CD4-positive, alpha-beta memory T cell (primary cell): ENCODE measurements at places on chromosomes 16 and 17.

DNA sequence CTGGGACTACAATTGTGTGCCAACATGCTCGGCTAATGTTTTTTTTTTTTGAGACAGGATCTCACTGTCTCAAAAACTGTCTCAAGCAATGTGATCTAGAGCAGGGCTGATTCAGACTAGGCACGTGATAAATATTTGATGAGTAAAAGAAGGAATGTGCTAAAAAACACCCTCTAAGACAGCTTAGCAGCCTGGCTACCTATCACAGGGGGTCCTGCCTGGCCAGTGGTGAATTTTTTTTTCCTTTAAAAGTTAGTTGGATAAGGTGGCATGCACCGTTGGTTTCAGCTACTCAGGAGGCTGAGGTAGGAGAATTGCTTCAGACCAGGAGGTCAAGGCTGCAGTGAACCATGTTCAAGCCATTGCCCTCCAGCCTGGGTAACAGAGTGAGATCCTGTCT is 14.8 kb upstream of the GPATCH8 start:
- no peak for DNase-seq

DNA sequence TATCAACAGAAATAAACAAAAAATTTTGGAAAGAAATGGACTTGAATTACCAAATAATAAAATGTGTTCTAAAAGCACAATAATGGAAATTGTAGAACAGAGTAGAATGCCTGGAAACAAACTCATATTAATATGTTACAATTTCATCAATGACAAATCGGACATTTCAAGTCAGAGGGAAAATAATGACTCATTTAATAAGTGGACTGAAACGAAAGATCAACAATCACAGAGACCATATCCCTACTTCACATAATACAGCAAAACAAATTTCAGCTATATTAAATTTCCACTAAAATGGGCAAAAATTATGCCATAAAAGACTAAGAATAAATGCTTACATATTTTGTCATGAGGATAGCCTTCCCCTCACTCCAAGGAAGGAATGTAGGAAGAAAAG is 25.7 kb downstream of the CDYL2 start:
- DNase-seq, result no peak

DNA sequence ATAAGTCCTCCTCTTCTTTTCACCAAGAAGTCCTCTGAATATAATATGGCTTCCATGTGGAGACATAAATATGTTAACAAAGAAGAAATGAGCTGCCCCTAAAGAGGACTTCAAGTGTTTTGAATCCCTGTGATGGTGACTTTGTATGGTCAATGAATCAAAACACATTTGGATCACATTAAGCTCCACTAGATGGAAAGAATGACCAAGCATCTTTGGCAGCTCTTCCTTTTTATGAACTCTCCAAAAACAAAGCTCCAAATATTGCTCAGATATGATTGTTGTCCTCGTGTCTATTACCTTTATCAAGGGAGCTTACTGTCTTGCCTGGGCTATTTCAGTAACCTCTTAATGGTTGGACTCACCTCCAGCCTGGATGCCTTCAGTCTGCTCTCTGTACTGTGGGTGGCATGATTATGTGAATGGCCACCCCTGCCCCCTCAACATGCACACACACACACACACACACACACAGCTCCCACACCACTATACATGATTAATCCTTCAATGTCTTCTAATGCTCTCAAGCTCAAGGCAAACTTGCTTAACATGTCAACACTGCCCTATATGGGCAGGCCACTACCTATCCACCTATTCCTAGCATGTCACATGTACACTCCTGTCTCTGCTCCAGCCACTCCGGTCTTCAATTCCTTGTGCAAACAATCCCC is 346.6 kb upstream of the SALL1 start:
- DNase-seq, result no peak

DNA sequence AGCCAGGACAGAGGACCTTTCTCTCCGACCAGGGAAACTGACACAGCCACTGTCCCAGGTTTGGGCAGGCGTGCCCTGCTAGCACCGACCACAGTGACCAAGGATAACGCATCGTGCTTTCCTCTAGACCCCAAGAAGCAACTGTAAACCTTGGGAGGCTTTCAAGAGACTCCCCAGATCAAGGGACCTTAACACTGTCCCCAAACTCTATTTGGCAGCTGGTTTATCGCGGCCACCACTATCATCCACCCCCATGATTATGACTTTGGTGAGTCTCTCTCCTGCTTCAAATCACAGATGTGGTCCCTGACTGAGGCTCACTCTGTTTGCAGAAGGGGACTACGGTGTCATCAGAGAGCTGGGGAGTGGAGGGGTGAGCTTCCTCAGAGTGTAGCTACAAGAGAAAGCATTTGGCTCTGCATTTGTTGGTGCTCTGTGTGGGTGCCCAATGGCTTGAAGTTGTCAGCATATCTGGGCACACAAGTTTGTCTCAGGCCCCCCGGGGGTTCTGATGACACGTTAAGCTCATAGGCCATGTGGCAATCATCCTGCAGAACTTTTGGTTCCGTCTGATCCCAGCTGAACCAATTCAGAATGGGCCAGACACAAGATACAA is 408.0 kb downstream of the SLC39A11 start:
- DNase-seq, result no peak

DNA sequence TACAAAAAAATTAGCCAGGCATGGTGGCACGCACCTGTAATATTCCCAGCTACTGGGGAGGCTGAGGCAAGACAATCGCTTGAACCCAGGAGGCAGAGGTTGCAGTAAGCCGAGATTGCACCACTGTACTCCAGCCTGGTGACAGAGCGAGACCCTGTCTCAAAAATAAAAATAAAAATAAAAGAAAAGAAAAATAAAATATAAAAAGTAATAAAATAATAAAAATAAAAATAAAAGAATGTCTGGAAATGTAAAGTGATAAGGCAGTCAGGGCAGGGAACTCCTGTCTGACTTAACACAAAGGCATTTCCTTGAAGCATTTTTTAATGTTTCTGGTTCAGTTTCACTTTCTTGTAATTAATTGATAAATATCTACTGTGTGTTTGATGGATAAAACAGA is 34.7 kb upstream of the DNAJA2 start:
- DNase-seq, result no peak

GRCh38 chr16:29975134-29975538 is 1.5 kb downstream of the TAOK2 start:
- DNase-seq, result no peak

- no peak for DNase-seq
Observed at GRCh38 chr17:48293319-48294019, 136.5 kb downstream of the SKAP1 start.

GRCh38 chr17:77829843-77830799 is 128.4 kb upstream of the TNRC6C start:
- no peak for DNase-seq

DNA sequence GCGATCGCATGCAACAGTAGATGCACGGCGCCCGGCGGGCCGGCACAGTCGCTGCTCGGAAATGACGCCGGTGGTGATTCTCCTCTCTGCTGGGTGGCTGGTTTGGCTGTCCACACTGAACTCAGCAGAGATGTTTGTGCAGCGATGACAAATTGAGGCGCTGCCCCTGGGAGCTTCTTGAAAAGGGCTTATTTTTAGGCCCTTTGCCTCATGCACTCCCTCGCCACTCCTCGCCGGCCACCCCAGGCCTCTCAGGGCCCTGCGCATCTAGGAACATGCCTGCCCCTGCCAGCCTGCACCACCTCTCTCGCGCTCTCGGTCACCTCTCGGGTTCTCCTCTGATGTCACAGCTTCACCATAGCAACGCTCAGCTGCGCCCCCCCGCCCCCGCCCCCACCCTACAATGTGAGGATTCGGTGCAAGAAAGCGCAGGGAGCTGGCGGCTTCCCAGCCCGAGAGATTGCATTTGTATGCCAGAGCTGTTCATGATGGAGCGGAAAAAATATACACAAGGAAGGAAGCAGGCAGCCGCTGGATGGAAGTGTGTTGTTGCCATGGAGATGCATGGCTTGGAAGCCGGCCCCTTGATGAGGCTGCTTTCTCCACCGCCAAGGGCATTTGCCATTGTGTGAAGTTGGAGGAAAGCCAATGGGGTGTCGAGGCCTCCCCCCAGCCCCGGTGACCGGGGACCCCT is 81.3 kb upstream of the PLCG2 start:
- no peak for DNase-seq

DNA sequence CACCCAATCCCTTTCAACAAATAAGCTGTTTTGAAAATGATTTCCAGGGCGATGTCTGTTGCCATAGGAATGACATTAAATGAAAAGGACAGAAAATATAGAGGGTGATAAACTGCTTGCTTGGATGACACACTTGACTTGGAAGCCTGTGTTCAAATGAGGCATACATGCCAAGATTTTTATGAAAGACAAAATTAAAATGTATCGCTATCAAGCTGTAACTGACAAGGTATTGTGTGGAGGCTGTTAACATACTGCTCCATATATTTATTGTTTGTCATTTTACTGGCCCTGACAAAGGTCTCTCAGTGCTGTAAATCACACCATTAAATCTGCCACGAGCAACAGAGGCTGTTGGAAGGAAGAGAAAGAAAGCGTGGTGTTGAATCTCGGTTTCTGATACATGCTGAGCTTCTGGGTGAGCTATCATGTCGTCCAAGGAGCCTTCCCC is 456.2 kb upstream of the SALL1 start:
- DNase-seq, result no peak

GRCh38 chr16:14486520-14487303 is 143.3 kb downstream of the PARN start:
- DNase-seq, result no peak

DNA sequence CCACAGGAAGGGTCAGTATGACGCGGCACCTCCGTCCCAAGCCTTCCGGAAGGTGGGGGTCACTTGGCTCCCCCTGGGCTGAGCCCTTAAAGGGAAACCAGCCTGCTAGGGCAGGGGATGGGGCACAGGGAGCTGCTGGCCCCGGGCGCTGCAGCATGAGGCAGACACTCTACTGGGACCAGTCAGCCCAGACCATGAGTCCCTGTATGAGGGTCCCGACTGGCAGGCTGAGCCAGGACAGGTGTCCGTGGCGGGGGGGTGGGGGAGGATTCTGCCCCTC is 43.4 kb upstream of the ZC3H18 start:
- DNase-seq, result no peak

GRCh38 chr17:71110326-71110725 is 941.0 kb downstream of the KCNJ2 start:
- DNase-seq, result no peak

DNA sequence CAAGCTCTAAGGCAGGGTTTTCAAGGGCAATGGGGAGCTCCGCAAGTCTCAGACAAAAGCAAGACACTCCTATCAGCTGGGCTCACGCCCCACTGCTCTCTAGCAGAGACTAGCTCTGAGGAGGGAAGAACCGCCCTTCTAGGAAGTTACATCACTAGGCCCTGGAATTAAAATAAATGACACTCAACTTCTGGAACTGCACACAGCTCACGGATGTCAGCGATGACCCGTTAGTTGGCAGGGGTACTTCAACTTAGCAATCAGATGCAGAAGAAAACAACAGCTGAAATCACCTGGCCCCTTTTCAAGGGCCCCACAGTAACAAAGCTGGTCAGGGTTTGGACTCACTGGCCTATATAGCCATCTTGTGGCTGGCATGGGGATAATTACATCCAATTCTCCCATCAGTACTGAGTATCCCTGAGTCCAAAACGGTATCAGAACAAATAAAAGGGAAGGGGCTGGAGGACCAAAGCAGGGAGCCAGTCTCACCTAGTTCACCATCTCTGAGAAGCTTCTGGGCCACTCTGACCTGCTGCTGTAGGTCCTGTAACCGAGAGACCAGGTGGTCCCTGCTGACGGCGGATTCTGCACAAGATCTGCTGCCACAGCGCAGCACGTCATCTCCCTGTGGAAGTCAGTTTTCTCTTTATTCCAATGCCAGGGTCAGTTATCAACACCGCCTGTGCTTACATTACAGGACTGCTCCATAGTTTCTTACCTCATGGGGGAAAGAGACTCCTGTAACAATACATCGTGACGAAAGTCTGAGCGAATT is 22.2 kb downstream of the SERPINF1 start:
- DNase-seq, result peak; percentile 18

- DNase-seq, result no peak
Observed at GRCh38 chr16:72110662-72111615, 17.3 kb downstream of the DHX38 start.

GRCh38 chr16:66275775-66276428 is 90.6 kb upstream of the CDH5 start:
- no peak for DNase-seq

- DNase-seq, result no peak
Observed at GRCh38 chr17:36943250-36944191, 5.2 kb upstream of the AATF start.

GRCh38 chr17:17419631-17420030 is 57.2 kb upstream of the MED9 start:
- no peak for DNase-seq

GRCh38 chr16:84495506-84495905 is 9.0 kb downstream of the MEAK7 start:
- no peak for DNase-seq

DNA sequence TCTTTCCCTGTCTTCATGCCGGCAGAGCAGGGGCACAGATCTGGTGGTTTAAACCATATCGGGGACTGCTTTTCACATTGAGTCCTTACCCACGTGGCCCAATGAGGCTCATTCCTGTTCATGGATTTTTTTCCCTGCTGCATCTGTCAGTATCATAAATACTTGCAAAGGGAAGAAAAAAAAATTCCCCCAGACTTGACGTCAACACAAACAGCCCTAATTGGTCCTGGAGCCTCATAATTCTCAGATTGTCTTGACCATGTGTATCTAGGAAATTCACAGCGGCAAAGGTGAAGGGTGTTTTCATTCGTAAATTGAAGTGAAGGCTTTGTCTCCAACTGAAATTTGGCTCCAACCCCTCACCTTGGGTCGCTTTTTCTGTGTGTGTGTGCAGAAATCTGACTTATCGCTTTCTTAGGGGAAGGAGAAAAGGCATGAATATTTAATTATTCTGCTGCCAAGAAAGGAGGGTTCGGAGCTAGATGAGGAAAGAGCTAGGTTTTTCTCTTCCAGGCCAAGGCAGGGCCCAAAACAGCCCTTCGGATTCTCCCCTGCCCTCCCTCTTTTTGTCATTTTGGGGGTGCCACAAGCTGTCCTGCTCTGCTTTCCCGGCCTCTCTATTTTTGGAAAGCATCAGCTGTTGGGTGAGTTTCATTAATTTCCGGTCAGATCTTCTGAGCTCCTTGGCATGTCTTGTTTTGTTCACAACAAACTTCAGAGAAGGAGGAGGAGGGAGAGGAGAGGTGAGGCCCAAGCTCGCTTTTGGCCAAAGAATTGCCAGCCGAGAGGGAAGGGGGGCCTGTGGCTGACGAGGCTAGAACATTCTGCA is 17.8 kb upstream of the CIBAR2 start:
- DNase-seq, result no peak

DNA sequence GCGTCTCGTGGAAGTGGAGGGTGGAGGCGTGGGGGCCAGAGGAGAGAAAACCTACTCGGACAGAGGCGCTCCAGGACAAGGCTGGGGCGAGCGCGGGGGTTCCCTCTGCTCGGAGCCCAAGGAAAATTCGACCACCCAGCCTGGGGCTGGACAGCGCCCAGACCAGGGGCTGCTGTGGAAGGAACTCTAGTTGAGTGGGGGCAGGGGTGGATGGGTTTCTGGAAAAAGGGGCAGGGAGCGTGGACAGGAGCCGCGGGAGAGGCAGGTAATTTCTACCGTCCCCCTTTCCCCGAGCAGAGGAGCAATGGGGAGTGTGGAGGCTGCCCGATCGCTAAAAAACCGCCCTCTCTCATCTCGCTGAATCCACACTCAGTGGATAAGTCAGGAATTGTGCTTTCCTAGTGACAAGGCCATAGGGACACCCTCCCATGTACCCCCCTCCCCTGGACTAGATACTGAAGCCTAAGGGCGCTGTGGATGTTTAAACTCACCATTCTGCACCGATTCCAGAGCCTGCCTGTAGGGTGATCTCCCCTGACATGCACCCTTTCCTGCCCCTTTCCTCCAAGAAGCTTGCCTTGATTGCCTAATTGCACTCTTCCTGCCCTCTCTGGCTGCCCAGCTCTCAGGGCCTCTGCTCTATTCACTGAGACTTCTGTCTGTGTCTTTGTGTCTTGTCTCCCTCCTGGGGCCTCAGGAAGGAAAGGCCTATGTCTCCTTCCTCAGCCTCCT is 90.7 kb upstream of the TMEM97 start:
- no peak for DNase-seq
